ENCODE measurements at places on chromosomes 2 and 18.

- peak; percentile 56 for DNase-seq
These were observed 85.5 kb downstream of the HS6ST1 start for GRCh38 chr2:128232965-128233789.

DNA sequence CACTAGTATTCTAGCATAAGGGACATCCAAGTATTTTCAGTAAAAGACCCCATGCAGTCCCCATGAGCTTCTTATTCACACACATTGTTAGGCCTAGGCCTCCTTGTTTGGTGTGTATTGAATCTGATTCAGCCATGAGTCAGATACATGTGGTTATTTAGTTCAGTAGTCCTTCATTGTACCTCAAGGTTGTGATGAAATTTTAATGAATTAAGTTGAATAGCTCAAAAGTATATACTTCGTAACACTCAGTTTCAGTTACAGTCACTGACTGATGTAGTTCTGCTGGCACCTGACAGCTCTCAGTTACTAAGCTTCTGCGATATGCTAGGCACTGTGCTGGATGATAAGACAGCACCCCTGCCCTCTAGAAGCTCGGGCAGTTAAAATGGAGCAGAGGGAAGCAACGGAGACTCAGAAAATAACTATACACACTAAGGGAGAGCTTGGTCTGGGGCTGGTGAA lies 86.4 kb downstream of the XRCC5 start:
- no peak for DNase-seq

DNA sequence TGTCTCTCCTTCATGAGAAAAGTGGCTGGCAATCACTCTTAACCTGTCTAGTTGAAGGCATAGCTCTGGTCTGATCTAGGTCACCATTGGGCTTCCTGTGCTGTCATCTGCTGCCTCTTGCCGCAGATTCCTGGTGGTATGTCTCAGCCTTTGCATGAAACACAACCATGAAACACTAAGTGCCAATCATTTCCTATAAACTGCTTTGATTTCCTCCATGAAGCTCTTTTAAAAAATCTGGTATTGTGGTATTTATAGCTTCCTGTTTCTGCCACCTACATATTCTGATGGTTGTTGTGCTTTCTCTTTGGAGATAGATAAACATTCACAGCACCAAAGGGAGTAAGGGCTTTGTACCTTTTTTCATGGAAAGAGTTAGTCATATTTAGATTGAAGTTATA lies 120.0 kb upstream of the EPC2 start:
- peak; percentile 75 for DNase-seq

DNA sequence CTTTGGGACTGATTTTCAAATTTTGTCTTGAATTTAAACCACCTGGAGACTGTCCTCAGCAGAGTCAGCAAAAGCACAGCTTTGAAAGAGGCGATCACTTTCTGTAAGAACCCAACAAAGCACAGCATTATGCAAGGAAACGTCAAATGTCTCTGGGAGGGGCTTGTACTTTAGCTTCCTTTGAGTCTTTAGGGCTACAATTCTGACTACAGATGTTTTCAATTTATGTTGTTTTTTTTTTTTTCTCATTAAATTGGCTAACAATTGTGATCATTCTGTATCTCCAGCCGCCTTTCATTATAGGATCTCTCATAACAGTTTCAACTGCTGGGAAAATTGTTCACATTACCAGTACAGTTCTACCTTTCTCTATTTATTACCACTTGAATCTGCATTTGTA lies 48.3 kb downstream of the COL3A1 start:
- DNase-seq, result no peak

DNA sequence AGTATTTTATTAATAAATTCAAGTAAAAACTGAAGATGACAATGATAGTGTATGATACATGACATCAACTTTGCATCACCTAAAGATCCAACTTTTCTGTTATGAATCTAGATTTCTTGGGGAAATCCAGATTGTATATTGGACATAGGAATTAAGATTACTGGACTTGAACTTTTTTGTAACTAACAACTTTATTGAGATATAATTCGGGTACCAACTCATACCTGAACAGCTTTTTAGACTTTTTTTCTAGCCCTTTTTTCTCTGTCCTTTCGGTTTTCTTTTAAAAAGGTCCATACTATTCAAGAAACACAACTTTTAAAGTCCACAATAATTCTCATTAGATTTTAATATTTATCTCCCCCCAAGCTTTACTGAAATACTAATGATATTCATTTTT lies 1.1 kb upstream of the SOCS6 start:
- DNase-seq, result no peak

DNA sequence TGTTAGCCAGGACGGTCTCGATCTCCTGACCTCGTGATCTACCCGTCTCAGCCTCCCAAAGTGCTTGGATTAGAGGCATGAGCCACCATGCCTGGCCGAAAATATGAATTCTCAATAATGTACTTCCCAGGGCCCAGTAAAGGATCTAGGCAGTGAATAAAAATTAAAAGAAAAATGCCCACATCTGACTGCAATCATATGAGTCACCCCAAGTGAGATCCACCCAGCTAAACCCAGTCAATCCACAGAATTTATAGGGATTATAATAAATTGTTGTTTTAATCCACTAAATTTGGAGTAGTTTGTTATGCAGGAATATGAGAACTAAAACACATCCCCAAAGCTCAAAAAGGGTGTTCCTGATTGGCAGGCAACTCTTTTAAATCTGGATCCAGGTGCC lies 93.5 kb upstream of the STK39 start:
- no peak for DNase-seq

DNA sequence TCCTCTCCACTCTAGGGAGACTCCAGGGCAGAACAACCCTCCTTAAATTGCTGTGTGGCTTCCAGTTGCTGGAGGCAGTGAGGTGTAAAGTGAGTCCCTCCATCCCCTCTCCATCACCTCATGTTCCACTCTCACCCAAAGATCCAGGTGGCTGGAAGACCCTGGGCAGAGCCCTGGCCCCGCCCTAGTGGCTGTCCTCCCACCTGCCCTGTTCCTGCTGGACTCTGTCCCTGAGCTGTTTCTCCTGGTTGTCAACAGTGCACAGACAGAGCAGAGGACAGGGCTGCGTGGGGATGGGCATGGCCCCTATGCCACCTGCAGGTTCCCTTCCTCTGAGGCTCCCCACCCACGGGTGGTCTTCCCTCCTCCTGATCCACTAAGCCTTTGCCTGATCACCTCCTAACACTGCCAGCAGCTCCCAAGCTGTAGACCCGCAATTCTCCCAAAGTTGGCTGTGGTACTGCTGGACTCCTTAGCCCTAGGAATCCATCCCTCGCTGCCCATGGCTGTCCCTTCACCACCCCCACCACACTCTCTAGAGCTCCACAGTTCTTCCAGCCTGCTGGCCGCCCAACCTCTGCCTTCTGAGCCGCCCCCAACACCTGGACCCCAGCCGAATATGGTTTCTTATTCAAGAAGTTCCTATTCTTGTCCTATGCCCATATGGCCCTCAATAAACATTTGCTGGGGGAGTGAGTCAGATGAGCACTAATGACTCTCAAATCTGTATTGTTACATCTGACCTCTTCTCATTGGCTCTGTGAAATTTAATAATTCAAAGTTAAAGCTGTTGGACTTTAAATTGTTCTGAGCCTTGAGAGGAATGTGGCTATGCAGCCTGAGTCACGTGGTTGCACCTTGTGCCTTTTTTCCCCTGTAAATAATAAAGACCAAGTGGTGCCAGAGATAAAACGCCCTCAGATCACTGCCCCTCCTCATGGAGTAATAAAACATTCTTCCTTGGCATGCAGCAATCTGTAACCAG lies 260.0 kb upstream of the HS6ST1 start:
- DNase-seq, result no peak

GRCh38 chr2:64695721-64696261 lies 42.1 kb upstream of the SERTAD2 start:
- no peak for DNase-seq

- DNase-seq, result no peak
These were observed 18.5 kb downstream of the PLEKHM3 start for GRCh38 chr2:208006833-208007232.

GRCh38 chr2:98175811-98176210 lies 88.8 kb downstream of the VWA3B start:
- DNase-seq, result no peak

DNA sequence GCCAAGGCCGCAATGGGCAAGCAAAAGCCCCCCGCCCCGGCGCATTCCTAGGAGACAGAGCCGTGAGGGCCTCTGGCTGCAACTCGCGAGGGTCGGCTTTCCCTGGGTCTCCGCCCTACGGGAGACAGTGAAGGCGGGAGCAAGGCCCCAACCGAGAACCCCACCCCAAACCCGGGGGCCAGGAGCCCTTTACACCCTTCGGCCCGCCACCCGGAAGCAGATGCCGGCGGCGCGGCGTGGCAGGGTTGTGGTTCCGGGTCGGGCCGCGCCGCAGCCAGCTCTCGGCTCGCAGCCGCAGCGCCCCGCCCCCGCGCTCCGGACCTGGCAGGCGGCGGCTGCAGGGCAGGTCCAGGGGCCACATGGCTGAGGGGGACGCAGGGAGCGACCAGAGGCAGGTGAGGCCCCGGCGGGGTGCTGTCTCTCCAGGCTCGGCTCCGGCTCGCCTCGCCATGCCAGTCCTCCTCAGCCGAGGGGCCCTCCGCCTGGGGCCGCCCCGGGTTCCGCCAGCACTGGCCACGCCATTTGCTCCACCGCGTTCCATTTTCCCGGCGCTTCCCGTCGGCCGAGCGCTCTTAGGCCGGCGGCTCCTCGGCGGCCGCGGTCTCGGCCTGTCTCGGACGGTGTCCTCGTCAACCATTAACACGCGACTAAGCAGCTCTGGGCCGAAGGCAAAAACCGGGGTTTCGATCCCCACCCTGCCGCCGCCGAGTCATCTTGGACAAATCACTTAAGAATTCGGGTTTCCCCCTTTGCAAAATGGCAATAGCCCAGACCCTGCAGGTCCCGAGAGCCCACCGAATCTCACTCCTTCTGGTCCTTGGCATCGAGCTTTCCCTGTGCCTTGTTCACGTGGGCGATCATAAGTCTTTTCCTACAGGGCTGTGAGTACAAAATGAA lies at the start of gene IMPACT:
TSS of gene IMPACT (plus strand) at position 273 of the 897 bp plus-strand sequence. CDS start at position 360, 87 bp downstream.
- peak; percentile 70 for DNase-seq

- no peak for DNase-seq
These were observed 752.8 kb upstream of the CELF4 start for GRCh38 chr18:38318416-38318815.

- DNase-seq, result no peak
These were observed 509.7 kb upstream of the MYT1L start for GRCh38 chr2:2840681-2841300.

DNA sequence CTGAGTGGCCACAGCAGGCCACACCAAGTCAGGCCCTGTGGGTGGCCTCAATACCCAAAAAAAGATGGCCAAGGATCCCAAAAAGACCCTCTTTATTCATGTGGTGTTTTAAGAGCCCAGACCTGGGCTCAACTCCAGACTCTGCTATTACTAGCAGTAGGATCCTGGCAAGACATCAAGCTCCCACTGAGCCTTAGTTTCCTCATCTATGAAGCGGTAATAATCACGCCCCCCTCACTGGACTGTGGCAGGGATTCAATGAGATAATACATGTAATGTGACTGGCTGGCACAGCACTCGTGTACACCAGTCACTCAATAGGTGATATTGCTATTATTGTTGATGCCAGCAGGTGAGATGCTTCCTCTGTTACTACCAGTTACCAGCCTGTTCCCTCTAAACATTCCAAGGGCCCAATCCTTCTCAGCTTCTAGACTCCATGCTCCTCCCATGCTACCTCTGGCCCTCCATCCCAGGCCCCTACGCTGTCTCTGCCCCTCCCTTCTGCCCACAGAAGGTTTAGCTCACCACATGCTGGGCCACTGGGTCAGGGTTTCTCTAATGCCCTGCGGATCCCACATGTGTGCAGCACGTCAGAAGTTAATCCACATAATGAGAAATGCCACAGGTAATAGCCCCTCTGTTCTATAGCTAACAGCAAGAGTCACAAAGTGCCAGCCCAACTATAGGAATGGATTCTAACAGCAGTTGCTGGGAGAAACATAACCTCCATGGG lies 51.2 kb downstream of the SLC4A5 start:
- no peak for DNase-seq

GRCh38 chr18:50969448-50969847 lies 1.6 kb downstream of the ELAC1 start:
- no peak for DNase-seq

GRCh38 chr18:80200932-80201672 lies 46.2 kb downstream of the PARD6G start:
- DNase-seq, result no peak

DNA sequence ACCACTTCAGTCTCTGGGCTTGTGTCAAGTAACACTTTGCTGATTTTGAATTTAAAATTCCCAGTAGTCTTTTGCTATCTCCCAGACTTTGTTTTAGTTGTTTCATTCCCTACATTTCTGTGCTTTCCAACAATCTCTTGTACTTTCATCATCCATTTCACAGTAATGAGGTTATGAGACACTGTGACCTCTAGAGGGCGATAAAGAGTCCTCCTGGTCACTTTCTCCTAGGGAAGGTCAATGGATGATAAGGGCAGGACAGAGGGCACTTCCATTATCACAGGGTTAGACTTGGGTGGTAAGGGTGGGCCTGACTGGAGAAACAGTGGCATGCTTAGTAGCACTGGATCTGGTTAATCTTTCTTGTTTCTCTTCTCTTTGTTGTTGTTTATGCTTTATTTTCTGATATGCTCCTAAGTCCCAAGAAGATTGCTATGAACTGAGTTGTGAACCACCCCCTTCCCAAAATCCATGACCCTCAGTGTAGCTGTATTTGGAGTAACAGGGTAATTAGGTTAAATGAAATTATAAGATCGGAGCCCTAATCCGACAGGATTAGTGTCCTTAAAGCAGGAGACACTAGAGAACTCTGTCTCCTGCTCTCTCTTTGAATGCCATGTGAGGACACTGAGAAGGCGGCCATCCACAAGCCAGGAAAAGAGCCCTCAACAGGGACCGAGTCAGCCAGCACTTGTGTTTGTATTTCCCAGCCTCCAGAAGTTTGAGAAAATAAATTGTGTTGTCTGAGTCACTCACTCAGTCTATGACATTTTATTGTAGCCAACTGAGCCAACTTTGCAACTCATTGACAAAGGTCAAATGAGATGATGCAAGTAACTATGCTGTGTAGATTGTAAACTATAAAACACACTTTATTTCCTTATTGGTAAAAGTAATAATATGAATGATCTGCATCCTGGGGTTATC lies 779.2 kb downstream of the CNTNAP5 start:
- peak; percentile 7 for DNase-seq

DNA sequence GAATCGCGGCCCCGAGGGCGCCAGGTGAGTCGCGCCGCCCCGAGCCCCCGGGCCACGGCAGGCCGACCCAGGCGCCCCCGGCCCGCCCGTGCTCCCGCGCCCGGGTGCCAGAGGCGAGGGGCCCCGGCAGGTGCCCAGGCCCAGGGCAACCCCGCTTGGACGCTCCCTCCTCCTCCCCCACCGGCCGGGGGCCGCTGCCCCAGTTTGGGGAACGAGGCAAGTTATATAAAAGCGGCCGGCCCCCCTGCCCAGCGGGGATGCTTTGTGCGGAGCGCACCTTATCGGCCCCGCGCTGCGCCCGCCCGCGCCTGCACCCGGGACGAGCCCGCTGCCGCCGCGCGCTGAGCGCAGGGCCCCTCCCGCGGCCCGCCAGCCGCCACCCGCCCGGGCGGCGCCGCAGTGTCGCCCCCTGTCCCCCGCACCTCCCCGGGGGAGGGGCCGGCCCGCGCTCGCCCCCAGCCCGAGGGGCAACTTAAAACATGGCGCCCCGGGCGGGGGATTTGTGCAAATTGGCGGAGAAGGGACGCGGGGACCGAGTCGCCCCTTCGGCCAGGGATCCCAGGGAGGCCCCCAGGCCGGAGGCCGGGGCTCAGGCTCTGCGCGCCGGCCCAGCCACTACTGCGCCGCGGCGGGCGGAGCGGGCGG lies 639 bp downstream of the EPB41L3 start:
- DNase-seq, result no peak

GRCh38 chr2:7813541-7814292 lies 868.1 kb upstream of the ID2 start:
- DNase-seq, result no peak

GRCh38 chr2:219570924-219571310 lies 422 bp downstream of the OBSL1 start:
- no peak for DNase-seq
